Right atrium auricular region (tissue), 2 donors: ENCODE measurements at places on chromosomes 13 and 19.

GRCh38 chr13:35499196-35499662, 22.7 kb upstream of the MAB21L1 start:
- DNase-seq = no peak

- DNase-seq = peak; percentile 32
Measured at GRCh38 chr13:112790735-112791641, 101.2 kb downstream of the ATP11A start.

DNA sequence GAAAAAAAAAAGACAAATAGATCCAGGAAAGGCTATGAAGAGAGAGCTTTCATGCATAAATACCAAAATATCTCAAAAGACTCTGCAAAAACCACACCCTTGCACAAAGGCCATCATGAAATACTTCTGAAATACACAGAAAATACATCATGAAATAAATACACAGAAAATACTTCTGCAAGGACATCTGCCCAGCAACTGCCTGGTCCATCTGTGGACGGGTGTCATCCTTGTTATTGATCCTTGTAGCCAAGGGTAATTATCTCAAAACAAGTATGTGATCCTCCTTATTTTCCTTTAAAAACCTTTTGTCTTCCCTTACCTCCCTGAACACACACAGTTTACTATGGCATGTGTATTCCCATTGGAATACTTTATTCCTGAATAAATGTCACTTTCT, 6.9 kb downstream of the USPL1 start:
- no peak for DNase-seq

- peak; percentile 97 for DNase-seq
Measured at GRCh38 chr19:13150187-13150930, at the start of the genes IER2 and STX10. IER2 (plus strand) TSS chr19:13150411; CDS start chr19:13153187, 2,776 bp downstream. STX10 (minus strand) TSS chr19:13150375; CDS start chr19:13150173, 202 bp downstream.

DNA sequence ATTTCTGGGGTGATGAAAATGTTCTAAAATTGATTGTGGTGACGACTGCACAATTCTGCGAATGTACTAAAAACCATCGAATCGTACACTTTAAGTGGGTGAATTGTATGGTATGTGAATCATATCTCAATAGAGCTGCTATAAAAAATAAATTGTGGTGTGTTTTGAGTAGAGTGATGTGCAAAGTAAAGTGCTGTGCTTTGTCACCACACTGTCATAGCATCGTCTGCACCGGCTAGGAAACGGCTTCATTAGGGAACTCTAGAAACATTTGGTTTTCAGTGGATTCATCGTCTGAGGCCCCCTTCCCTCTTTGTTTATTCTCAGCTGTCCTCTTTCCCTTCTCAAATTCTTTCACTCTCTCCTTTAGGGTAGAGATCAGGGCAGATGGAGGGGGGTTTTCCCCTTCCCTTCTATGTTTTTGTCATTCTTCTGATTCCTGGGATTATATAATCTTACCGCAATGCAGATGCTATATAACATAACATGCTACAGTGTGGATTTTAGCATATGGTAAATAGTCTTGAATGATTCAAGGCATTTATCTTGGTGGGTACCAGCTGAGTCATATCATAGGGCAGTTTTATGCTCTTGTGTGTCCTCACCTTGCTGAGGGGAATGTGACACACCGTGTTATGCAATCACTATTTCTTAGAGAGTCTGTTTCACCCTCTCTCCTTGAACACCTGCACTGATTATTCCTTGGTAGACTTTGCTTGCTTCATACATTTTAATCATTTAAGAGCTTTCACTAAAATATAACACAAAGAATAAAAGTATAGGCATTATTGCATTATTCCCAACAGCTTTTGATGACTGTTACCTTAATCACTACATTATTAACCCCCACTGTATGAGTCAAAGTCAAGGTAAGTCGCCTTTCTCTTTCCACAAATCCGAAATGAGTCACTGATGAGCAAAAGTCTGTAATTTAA, 239.4 kb downstream of the DCLK1 start:
- no peak for DNase-seq

DNA sequence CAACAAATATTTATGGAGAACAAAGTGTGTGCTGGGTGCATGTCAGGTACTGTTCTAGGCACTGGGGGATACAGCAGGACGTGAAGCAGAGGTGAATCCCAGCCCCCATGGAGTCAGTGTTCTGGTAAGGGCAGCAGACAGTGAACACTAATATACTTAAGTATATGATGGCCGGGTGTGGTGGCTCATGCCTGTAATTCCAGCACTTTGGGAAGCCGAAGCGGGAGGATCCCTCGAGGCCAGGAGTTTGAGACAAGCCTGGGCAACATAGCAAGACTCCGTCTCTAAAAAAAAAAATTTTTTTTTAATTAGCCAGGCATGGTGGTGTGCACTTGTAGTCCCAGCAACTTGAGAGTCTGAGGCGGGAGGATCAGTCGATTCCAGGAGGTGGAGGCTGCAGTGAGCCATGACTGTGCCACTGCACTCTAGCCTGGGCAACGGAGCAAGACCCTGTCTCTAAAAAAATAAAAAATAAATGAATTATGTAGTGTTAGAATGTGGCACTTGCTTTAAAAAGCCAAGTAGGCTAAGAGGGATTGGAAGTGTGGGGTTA, 22.6 kb downstream of the CHST8 start:
- no peak for DNase-seq

DNA sequence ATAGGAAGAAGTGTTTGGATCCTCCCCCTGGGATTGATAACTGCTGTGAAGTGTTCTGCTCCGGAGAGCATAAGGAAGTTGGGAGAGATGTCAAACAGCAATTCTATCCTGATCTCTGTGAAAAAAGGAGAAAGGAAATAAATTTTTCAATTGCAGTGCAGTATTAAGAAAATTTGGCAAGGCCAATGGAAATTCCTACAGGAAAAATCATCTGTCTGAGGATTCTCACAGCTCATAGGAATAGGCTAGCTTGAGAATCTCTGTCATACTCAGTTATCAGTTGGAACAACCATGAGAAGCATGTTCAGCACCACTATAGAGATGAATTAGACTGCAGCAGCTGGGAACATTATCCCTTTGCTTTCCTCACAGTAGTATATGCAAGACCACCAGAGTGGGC, 1238.9 kb upstream of the MIR17HG start:
- no peak for DNase-seq

DNA sequence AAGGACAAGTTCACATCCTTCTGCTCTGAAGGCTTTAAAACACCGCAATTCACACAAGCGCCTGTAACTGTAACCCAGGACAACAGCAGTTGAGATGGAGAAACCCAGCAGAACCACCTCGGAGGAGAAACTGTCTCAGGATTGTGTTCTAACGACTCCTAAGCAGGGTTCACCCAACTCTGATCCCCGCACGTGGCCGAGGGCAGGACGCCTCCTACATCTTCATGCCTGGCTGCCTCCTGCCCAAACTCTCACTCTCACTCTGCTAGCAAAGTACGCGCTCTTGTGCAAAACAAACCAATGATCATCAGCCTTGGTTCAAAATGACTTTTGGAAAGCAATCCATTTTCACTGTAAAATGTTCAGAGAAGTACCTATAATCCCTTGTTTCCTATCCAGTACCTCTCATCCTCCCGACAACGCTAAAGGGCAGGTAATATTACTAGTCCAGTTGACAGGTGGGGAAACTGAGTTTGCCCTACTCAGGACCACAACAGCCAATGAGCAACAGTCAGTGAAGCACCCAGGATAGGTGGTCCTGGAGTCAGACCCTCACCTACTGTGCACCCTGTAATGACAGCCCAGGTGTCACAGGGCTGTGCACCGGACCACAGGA, 25.6 kb downstream of the EPS15L1 start:
- no peak for DNase-seq

GRCh38 chr13:96238861-96239260, 149.0 kb downstream of the HS6ST3 start:
- DNase-seq = no peak

- no peak for DNase-seq
Measured at GRCh38 chr19:50837300-50837699, 3.9 kb upstream of the KLK15 start.

DNA sequence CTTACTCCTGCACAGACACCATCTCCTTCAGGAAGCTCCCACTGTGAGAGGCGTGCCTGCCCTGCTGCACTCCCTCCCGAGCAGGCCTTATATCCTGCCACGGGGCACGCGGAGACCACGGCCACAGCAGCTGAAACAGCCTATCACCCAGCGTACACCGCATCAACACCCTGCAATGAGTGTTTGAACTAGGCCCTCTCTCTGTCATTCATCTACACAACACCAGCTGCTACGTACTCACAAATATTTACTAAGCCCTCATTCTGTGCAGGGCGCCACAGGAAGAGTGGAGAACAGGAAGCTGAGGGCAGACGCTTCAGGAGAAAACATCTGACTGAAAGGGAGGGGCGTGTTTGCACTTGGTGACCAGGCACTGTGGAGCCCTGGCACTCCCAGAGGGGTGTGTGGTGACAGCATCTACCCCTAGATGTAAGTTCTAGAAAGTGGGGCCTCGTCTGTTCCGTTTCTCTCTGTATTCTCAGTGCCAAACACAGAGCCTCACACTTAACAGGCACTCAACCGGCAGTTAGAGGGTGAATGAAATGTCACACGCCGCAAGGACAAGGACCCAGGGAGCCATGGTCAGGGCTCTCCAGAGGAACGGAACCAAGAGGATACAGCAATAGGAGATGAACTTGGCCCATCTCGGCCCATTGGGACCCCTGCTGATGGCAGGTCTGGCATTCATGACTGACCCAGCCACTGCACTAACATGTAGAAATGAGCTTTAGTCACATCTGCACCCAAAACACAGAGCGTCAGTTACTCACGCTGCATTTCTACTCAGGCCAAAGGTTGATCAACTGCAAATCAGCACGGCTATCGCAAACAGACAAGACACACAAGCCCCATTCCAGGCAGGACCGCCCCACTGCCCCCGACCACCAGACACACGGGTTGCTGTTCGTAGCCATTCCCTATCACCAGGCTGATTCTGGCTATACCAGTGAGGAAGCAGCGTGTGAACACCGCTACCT, 15.7 kb downstream of the RANBP3 start:
- DNase-seq = no peak

- no peak for DNase-seq
Measured at GRCh38 chr13:94710881-94711560, 1.3 kb downstream of the SOX21 start.

DNA sequence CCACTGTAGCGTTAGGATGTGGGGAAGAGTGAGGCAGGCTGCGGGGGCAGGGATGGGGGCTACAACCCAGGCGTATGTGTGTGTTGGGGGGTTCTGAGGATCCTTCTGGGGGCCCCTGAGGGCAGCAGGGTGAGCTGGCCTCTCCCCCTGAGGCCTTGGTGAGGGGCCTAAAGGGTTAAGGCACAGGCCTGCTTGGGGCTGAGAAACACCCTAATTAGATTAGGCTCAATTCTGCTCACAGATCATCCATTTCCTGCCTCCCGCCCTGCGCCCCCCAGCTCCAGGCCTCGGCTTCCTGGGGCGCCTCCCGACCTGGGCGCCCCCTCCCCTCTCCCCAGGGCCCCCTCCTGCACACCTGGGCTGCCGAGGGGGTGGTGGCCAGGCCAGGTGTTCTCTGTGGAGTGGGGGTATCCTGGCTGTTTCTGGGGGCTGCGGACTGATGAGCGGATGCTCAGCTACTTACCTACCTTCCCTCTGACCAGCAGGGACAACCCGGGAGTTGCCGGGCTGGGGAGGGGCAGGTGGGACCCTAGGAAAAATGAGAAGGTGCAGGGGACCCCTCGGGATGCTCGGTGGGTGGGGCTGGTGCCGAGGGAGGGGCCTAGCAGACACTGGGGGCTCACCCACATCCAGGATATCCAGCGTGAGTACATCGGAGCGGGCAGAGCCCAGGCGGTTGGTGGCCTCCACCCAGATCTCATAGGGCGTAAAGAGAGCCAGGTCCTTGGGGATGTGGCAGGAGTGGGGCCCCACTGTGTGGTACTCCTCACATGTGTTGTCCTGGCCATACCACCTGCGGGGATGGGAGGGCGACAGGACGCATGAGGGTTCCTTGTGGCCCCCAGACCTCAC, 8.6 kb downstream of the CRLF1 start:
- no peak for DNase-seq

GRCh38 chr13:77583581-77583980, 48.1 kb downstream of the SCEL start:
- no peak for DNase-seq

DNA sequence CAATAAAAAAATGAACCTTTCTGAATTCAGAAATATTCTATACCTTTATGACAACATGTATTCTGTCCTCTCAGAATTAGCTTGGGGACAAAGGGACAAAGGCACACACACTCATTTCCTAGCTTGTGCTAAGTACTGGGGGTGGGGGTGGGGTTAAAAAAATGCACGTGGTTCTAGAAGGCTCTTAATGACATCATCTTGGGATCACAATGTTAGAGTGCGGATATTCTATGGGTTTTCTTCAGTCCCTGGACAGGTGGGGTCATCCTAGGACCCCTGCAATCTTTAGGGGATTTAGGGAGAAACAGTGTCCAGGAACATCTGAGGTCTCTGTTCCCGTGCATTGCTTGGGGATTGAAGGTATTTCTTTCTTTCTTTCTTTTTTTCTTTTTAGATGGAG, 21.8 kb downstream of the GATAD2A start:
- DNase-seq = no peak

- DNase-seq = no peak
Measured at GRCh38 chr19:47464675-47465419, 6.8 kb downstream of the SLC8A2 start.

DNA sequence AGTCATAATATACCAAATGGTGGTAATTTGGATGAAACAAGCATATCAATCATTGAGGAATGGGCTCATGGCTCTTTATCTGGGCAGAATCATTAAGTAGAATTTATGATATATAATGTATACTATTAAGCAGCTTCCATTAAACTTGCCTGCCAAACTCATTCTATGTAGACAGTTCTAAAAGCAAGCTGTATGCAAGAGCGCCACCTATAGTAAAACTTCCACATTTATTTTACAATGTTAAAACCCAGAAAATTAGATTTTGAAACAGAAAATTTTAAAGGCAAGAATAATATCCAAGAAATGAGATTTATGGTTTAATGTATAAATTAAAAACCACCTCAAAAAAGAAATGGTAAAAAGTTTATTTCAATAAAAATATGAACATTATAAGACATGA, 161.5 kb downstream of the MZT1 start:
- DNase-seq = no peak

DNA sequence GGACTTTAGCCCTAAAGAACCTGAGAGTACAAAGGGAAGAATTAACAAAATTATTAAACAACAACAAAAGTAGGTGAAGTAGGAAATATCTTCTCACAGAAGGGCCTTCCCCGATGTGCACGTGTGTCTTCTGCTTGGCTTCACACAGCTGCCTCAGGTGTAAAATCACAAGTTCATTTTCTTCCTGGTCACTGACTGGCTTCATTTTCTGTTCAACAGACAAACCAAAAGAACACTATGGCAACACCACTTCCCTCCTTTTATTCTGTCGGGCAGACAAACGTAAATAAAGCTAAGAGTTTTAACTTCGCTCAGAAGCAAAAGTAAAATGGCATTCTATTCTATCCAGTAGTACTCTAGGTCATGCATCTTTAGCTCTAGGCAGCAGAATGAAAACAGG, 140.9 kb downstream of the TBC1D4 start:
- no peak for DNase-seq

DNA sequence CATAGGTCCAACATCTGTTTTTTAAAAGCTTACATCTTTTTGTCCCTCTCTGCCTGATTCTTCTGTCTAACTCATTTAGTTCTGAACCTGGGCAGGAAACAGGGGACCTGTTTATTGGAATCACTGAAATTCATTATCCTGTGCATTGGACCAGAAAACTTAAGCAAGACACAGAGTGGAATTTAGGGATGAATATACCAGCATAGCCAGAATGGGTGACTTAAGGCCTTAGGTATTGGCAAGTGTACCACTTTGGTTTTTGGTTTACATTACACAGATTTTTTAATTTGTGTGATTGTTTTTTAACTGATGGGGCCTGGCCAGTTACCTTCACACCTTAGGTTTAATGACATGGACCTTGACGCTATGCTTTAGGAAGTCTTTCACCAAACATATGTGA, 232.5 kb downstream of the GPC5 start:
- no peak for DNase-seq
